ENCODE measurements at places on chromosomes 2 and 18.

DNA sequence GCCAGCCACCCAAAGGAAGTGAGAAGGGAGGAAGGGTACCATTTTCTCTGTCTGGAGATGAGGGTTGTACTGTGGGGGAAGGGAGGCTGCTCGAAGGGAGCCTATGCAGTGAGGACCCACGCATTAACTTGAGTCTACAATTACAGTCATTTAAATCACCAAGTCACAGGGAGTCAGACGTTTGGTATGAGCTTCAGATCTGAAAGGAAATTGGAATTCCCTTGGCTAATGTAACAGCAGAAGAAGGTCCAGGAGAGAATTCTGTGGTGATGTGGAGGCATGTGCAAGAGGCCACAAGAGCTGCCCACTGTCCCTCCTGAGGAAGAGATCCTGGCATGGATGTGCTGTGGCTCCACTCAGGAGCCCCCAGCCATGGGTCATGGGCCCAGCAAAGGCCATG lies 22.5 kb downstream of the DAPL1 start:
- no peak for DNase-seq

- DNase-seq: no peak
Observed at GRCh38 chr2:188610050-188610444, 318.4 kb downstream of the GULP1 start.

DNA sequence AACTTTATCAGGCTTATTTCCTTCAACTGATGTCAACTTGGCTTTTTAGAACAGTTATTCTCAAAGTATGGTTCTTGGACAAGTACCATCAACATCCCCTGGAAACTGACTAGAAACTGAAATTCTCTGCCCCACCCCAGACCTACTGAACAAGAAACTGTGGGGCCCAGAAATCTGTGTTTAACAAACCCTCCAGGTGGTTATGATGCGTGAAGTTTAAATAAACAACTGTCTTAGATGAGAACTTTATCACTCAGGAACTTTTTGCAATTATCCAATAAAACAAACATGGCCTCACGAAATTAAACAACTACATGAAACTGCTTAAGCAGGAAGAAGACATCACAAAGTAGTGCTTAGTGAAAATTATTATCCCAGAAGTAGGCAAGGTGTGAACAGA lies 4.4 kb downstream of the HIBCH start:
- DNase-seq: no peak

GRCh38 chr2:198273660-198274059 lies 469.3 kb downstream of the PLCL1 start:
- no peak for DNase-seq

DNA sequence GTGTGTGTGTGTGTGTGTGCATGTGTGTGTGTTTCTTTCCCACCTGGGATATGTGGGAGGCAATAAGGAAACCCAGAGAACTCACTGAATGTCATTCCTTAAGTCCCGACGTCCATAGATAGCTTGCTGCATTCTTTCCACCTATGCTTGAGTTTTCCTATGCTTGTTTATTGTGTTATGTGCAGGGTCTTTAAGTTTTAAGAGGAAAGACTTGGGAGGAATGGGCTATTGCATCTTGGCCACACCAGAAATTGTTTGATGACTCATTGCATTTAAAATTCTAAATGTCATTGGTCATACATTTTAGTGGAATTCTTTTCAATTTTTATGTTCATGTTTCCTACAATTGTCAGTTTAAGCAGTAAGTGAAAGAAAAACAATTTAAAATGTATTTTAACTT lies 33.7 kb downstream of the STARD6 start:
- DNase-seq: no peak

DNA sequence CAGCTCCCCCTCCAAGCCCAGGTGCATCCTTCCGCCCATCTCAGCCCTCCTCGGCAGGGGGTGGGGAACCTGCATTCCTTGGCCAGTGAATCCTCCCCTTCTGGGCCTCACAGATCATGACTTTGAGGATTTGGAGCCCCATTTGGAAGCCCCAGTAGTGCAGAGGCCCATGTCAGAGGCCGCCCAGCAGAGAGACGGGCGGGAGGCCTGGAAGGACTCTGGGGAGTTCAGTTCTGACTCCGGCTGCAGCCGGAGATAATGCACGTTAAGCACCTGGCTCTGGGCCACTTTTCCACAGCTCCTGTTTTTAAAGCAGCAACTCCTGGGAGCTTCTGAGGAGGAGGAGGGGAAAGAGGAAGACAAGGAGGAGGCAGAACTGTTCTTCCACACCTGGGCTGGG lies 14.9 kb downstream of the ATOH8 start:
- no peak for DNase-seq

DNA sequence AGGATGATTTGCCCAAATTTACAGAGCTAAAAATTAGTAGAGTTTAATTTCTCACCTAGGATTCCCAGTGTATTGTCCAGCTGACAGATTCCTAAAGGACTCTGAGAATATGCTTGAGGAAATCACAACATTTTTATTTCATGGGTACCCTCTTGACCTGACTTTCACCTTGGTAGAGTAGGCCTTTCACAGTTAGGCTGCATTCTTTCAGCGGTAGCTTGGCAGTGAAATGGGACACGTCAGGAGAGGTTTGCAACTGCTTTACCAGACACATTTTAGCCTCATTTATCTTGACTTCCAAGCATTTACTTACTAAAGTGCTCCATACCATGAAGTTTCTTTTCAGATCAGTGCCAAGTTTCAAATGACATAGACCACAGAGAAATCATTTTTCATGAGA lies 937.9 kb upstream of the LRRTM1 start:
- no peak for DNase-seq

GRCh38 chr2:207243601-207244000 lies 77.9 kb upstream of the KLF7 start:
- no peak for DNase-seq

- DNase-seq: no peak
Observed at GRCh38 chr18:26051843-26052242, 38.6 kb downstream of the SS18 start.

DNA sequence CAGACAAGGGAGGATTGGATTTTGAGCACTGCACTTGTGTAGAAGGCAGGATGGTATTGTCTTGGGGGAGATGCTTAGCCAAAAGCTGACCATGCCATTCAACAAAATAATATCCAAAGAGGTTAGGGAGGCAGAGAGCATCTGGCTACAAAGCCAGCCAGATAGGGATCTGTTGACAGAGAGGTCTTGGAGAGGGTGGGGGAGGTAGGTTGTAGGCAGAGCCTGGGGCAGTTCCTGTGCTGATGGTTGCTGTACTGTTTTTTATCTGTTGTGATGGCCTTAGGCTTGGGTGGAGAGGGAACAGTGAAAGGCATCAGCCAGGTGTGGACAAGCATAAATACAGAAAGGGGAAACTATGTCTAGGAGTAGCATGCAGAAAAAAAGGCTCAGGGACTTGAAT lies 100.9 kb downstream of the AQP4 start:
- no peak for DNase-seq

DNA sequence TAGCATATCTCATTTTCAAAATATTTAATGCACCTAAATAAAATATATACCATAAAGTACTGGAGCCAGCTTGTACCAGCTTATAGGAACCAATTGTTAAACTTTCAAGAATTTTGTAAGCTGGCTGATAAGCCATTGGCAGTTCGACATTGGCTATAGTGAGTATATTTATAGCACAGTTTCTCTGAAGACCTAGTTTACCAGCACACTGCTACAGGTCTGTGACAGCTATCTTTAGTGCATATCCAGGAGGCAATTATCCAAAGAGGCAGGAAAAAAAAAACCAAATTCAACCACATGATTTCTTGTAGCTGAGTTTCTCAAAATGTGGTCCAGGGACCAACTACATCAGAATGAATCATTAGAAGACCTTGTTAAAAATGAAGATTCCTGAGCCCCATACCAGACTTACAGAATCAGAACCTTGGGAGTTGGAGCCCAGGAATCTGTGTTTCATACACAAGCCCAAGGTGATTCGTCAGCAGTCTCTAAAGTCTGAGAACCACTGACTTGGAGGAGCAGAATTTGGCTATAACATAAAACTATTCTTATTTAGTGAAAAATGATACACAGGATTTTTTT lies 279.0 kb upstream of the NRP2 start:
- no peak for DNase-seq

- no peak for DNase-seq
Observed at GRCh38 chr18:37381554-37381953, 184.0 kb downstream of the CELF4 start.

GRCh38 chr2:29113891-29114321 lies 1.3 kb upstream of the CLIP4 start:
- no peak for DNase-seq

- no peak for DNase-seq
Observed at GRCh38 chr2:71944806-71945602, 202.7 kb downstream of the CYP26B1 start.
